Tibial nerve (tissue), 4 donors: ENCODE measurements at places on chromosomes 12 and 14.

DNA sequence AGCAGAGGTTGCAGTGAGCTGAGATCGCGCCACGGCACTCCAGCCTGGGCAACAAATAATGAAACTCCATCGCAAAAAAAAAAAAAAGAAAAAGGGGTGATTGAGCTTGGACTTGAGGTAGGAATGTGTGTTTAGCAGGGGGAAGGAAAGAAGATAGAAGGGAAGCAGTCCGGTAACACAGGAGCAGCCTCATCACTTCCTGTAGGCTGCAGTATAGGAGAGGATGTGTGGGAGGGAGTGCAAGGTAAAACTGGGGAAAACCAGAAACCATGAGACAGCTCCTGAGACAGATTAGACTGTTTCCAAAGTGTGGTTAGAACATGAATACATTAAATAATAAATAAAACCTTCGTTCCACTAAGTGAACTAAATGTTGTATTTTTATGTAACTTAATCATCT is 49.2 kb downstream of the FGD4 start:
- no peaks in the 10 kb centered on the region for H3K4me1 ChIP-seq
- H3K27ac ChIP-seq: no peak overlapping the region
- no peaks in the 10 kb centered on the region for H3K27me3 ChIP-seq

DNA sequence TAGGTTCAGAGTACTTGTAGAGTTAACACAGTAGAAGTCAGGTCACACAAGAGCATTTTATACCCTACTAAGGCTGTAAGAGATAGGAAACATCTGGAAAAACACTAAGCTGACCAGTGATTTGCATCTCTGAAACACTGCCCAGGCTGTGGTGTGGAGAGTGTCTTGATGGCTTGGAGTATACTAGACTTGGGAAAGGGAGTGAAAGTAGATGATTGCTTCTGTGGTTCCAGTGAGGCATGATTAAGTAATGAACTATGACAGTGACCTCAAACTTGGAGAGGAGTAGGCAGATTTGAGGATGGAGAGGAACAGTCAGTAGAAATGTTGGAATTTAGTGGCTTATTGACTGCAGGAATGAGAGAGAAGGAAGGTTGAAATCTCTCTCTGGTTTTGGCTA is 201.2 kb downstream of the FLRT2 start:
- H3K4me1 ChIP-seq: no peaks in the 10 kb centered on the region
- H3K4me3 ChIP-seq: no peak overlapping the region
- H3K36me3 ChIP-seq: no peaks in the 10 kb centered on the region
- peak overlapping the region; percentile 34 for H3K27ac ChIP-seq

GRCh38 chr12:53414756-53415417 is 8.8 kb upstream of the AMHR2 start:
- no peaks in the 10 kb centered on the region for H3K27me3 ChIP-seq
- peak overlapping the region; percentile 50 for H3K27ac ChIP-seq
- H3K4me3 ChIP-seq: no peak overlapping the region
- H3K4me1 ChIP-seq: no peaks in the 10 kb centered on the region

DNA sequence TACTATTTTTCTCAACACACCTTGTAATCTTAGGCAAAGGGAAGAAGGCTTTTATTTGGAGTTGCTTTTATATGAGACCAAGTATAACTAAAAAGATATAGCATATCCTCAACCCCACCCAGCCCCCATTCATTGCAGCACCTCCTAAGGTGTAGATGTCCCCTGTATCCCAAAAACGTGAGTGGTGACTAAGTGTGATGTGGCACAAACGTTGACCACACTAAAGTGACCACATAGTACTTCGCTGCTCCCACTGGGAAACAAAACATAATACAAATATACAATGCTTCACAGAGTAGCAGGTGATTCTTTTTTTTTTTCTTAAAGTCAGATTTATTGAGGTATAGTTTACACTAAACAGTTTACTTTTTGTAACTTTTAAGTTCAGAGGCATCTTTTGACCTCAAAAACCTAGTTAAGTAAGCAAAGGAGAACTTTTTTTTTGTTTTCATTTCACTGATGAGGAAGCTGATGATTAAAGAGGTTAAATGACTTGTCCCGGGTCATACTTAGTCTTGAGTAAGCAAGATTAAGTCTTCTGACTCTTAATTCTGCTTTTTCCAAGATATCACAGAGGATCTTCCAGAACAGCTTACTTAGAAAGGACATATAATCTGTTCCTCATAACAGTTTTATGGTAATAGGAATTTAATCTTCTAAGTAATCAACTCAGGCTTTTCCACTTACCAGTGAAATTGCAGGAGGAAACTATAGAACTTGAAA is 245.2 kb upstream of the PLEKHG7 start:
- no peak overlapping the region for H3K4me3 ChIP-seq
- no peak for DNase-seq
- no peaks in the 10 kb centered on the region for H3K36me3 ChIP-seq
- H3K27ac ChIP-seq: no peak overlapping the region
- no peaks in the 10 kb centered on the region for H3K27me3 ChIP-seq
- no peaks in the 10 kb centered on the region for H3K4me1 ChIP-seq

GRCh38 chr12:51818566-51819300 is 29.8 kb downstream of the FIGNL2 start:
- no peaks in the 10 kb centered on the region for H3K27me3 ChIP-seq
- no peak overlapping the region for H3K4me3 ChIP-seq
- no peaks in the 10 kb centered on the region for H3K4me1 ChIP-seq
- no peaks in the 10 kb centered on the region for H3K36me3 ChIP-seq
- no peak overlapping the region for H3K27ac ChIP-seq

GRCh38 chr12:53961025-53961761 is 6.5 kb downstream of the HOXC12 start:
- no peaks in the 10 kb centered on the region for H3K27me3 ChIP-seq
- H3K36me3 ChIP-seq: no peaks in the 10 kb centered on the region
- H3K4me1 ChIP-seq: no peaks in the 10 kb centered on the region
- no peak for DNase-seq
- H3K4me3 ChIP-seq: no peak overlapping the region
- H3K27ac ChIP-seq: no peak overlapping the region

- H3K27ac ChIP-seq: no peak overlapping the region
- no peaks in the 10 kb centered on the region for H3K36me3 ChIP-seq
- no peaks in the 10 kb centered on the region for H3K27me3 ChIP-seq
Measured at GRCh38 chr12:90333939-90334338, 621.0 kb downstream of the CCER1 start.

GRCh38 chr12:124310178-124310577 is 15.3 kb downstream of the RFLNA start:
- no peak overlapping the region for H3K4me3 ChIP-seq
- H3K27me3 ChIP-seq: no peaks in the 10 kb centered on the region
- peaks cover 18% of the 10 kb centered on the region for H3K36me3 ChIP-seq
- no peaks in the 10 kb centered on the region for H3K4me1 ChIP-seq

- no peaks in the 10 kb centered on the region for H3K27me3 ChIP-seq
- H3K27ac ChIP-seq: no peak overlapping the region
- no peaks in the 10 kb centered on the region for H3K4me1 ChIP-seq
- H3K4me3 ChIP-seq: no peak overlapping the region
- no peaks in the 10 kb centered on the region for H3K36me3 ChIP-seq
Measured at GRCh38 chr12:101018540-101018939, 191.5 kb downstream of the SLC5A8 start.
